Activated CD8-positive, alpha-beta memory T cell treated with anti-CD3 and anti-CD28 coated beads, Interleukin-2, amount 50 U/mL, for 4 hours (primary cell): ENCODE measurements at places on chromosomes 4 and X.

- DNase-seq = no peak
Observed at GRCh38 chr4:185504098-185505047, 30.9 kb downstream of the PDLIM3 start.

DNA sequence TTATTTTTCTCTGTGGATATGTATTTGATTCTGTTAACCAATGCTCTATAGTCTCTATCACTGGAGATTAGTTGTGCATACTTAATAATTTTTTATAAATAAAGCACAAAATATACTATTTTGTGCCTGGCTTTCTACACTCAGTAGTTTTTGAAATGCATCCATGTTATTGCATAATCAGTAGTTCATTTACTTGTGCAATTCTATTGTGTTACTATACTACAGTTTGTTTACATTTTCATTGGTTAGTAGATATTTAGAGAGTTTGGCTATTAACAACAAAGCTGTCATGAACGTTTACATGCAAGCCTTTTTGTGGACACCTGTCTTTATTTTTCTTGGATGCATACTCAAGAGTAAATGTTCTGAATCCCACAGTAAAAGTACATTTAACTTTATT lies 265.0 kb upstream of the FAT4 start:
- no peak for DNase-seq

DNA sequence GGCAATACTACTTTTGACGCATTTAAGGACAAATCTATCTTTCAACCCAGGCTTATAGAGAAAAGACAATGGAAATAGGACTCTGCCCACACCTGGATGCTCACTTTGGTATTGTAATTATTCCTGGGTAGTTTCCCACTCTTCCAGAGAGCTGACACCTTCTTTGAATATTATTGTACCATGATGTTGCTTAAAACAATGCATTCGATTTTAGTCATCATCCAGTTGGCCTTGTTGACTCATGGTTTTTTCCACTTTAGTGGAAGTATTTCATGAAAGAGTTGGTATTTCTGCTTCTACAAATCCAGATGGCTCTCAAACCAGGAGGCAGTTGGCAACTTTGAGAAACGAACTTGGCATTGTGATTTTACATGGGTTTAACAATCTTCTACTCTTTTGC lies 124.2 kb downstream of the ENOX2 start:
- no peak for DNase-seq

- DNase-seq = no peak
Observed at GRCh38 chr4:123517971-123518370, 121.4 kb downstream of the SPRY1 start.

GRCh38 chr4:81030061-81030980 lies at the start of gene BMP3:
TSS of gene BMP3 (plus strand) at chr4:81030708. CDS start at chr4:81031285, 577 bp downstream.
- DNase-seq = no peak

GRCh38 chrX:71622576-71623450 lies 4.5 kb upstream of the CXCR3 start:
- peak; percentile 60 for DNase-seq

- DNase-seq = no peak
Observed at GRCh38 chr4:38040619-38041018, 80.4 kb downstream of the PTTG2 start.

- DNase-seq = no peak
Observed at GRCh38 chr4:38939165-38939564, 71.6 kb downstream of the FAM114A1 start.

GRCh38 chr4:95085124-95085833 lies 327.5 kb downstream of the BMPR1B start:
- DNase-seq = no peak

DNA sequence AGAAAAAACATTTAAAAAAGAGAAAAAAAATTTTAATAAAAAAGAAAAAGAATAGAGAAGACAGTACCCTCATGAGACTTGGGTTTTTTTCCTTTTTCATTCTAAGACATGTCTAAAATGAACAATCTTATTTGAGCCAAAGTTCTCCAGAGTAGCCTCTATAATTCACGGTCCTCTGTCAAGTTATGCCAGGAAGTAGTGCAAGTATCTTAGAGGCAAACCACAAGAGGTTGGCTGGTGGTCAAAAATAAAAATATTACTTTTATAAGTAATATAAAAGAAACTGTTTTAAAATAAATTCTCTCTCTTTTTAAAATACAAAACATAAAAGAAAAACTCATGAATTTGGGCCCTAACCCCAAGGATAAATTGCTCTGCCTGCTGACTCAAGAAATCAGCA lies 26.5 kb downstream of the HNRNPDL start:
- DNase-seq = no peak

- DNase-seq = no peak
Observed at GRCh38 chr4:40562208-40562607, 67.5 kb downstream of the RBM47 start.

DNA sequence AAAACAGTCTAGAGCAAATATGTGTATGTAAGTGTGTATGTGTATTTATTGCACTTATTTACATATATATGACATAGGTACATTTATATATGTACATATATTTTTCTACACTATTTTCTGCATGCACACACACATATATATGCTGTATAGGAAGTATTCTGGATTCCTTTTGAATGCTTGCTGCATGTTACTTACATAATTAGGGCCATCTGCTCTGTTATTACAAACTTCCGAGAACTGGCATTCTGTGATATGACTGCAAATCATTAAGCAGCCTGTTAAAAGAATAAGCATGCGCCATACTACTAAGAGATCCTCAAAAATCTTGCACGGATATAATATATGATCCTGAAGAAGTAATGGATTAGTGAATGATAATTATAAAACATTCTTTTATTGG lies 1157.6 kb upstream of the TENM3 start:
- DNase-seq = no peak

- DNase-seq = no peak
Observed at GRCh38 chr4:185396724-185397385, at the start of gene ANKRD37. TSS of gene ANKRD37 (plus strand) at chr4:185396841. CDS start at chr4:185396924, 83 bp downstream.

DNA sequence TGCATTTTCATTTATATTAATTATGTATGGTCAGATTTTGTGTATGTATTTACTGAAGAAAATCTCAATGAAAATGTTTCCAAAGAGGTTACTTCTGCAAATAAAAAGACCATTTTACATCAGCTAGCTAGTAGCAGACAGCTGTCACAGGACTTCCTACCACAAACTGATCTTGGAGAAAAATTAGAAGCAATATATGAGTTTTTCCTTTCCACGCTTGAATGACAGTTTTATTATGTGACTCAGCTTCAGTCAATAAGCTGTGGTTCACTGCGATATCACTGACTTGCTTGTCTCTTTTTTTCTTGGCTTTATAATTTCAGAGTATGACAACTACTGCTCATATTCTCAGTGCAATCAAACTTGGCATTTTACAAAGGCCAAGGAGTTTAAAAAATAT lies 787.4 kb upstream of the GALNTL6 start:
- DNase-seq = no peak

DNA sequence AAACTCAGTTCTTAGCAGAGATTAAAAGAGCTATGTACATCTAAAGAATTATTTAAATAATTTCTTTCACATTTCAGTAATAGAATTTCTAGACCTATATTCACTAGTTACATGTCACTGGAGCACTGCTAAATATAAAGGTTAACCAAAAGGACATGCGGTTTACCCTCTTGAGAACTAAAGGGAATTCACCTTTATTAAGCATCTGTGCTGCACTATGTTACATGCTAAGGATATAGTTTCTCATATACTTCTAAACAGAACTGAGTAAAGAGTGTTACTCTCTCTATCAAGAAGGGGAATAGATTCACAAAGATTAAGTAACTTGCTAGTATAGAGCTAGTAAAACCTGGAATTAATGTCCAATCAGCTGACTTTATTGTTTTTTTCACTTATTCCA lies 7.6 kb downstream of the SPIN3 start:
- no peak for DNase-seq

- DNase-seq = no peak
Observed at GRCh38 chr4:125750828-125751466, 436.2 kb downstream of the FAT4 start.

DNA sequence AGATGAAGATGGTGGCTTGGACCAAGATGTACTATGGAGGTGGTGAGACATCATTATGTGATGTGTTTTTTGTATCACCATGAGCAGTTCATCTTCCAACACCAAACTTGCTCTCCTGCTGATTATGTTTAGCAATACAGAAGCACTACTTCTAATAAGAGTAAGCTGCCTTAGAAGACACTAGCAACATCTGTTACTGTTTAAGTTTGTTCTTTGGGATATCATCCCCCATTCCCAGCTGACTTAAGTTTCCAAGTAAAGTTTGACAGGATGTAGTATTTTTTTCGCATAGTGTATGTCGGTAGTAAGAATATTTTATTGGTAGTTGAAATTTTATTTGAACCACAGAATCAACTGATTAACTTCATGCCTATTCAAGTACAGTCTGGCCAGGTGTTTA lies 123.5 kb upstream of the BMPR1B start:
- DNase-seq = no peak

- no peak for DNase-seq
Observed at GRCh38 chr4:4693258-4693657, 151.4 kb upstream of the STX18 start.

- DNase-seq = no peak
Observed at GRCh38 chr4:43282534-43282933, 390.0 kb downstream of the GRXCR1 start.

DNA sequence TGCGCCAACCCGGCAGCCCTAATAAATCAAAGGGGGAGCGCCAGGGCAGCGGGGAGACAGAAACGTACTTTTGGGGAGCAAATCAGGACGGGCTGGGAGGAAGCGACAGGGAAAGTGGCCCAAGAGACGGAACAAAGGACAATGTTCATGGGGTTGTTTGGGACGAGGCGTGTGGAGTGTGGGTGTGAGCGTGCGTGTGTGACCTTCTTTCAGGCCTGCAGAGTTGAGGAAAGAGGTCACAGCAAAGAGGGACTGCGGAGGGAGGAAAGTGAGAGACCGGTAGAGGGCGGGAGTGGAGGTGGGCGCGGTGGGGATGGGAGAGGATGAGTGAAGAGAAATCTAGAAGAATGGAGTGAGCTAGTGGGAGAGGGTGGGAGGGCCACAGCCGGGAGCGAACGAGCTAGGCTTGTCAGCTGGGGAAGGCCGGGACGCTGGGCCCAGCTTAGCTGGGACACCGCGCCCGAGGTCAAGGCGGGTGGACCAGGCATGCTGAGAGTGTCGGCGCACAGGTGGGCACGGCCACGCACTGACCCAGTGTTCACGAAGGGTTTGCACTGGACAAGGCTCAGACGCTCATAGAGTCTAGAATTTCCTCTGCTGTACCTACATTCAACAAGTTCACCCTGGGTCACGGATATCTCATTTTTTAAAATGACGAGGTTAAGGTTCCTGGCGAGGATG lies 14.7 kb upstream of the PITX2 start:
- no peak for DNase-seq

DNA sequence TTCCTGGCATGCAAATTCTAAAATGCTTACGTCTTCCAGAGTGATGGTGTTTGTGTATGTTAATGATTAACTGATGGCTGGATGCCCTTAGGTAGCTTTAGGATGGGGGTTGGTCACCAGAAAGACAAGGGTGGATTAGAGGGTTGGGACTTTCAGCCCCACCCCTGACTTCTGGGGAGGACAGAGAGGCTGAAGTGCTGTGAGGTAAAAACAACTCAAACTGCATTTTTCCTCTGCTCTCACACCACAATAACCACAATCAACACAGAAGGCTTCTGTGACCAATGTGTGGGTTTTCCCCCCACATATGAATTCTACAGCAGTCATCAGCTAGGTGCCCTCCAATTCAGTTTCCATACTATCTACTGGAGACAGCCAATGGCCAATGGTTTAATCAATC lies 18.7 kb upstream of the DDIT4L start:
- DNase-seq = no peak

- DNase-seq = no peak
Observed at GRCh38 chr4:154740462-154740861, 3.3 kb upstream of the LRAT start.

- DNase-seq = no peak
Observed at GRCh38 chr4:56806666-56807065, 14.8 kb downstream of the SPINK2 start.

GRCh38 chr4:38164346-38164745 lies 204.1 kb downstream of the PTTG2 start:
- no peak for DNase-seq

DNA sequence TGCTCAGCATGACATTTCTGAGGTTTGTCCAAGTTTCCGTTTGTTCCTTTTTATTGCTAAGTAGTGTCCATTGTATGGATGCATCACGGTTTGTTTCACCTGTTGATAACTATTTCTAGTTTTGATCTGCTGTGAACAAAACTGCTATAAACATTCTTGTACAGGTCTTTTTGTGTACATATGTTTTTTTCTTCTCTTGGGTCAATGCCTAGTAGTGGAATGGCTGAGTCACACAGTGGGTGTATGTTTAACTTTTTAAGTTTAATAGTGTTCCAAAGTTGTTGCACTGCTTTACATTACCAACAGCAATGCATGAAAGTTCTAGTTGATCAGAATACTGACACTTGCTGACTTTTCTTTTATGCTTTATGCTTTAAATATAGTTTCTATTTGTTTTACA lies 76.7 kb downstream of the MAOB start:
- DNase-seq = no peak

GRCh38 chrX:1909419-1910206 lies 294.8 kb downstream of the ASMT start:
- no peak for DNase-seq

DNA sequence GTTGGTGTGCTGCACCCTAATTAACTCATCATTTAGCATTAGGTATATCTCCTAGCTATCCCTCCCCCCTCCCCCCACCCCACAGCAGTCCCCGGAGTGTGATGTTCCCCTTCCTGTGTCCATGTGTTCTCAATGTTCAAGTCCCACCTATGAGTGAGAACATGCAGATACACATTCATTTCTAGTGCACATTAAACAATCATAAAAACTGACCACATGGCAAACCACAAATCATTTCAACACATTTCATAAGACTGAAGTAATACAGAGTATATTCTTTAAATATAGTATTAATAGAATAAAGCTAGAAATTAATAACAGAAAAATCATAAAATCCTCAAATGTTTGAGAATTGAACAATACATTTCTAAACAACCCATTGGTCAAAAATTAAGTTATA lies 34.1 kb downstream of the PRKG2 start:
- no peak for DNase-seq

DNA sequence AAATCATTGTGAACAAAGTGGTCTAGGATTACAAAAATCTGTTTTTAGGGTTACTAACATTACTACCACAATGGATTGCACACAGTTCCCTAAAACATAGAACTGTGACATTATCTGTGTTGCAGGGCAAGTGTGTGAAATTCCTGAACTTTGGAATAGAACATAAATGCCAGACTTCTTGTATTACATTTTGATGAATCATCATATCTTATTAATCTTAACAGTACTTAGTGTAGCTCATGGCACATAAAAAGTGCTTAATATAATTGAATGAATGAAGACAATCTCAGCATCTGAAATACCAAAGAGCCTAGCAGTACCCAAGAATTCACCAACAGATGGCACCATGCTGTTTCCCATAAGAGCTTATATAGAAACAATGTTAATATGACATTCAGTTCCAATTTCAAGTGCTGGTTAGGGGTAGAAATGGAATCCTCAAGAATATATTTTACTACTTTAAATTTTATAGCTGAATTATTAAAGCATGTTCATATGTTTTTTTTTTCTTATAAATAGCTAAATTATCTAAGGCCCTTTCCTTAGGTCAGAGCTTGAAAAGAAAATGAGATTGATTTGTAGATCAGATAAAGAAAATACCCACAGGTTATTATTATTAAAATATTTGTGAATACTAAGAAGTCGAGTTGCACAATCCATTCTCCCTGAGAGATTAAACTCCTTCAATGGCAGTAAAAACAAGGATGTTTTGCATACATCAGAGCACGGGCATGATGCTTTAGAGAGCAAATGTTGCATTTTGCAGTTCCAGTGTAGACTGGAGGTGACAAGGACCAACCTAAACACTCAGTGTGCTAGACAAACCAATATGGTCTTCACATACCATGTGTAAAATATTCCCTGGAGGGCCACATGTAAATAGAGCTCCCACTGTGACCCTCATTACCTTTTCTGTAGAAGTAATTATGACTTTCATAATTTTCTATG lies 25.7 kb upstream of the SHISA3 start:
- no peak for DNase-seq
